ENCODE measurements at places on chromosomes 6 and 20.

DNA sequence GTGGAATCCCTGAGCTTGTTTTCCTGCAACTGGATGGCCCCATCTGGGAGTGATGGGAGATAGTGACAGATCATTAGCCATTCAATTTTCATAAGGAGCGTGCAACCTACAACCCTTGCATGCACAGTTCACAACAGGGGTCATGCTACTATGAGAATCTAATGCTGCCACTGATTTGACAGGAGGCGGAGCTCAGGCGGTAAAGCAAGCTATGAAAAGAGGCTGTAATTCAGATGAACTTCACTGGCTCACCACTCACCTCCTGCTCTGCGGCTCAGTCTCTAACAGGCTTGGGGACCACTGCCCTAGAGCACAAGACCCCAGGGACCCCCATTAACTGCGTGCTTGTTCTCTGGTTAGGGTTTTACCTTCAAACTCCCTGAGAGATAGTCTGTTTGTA, 12.4 kb upstream of the TREML4 start:
- no peak for DNase-seq

DNA sequence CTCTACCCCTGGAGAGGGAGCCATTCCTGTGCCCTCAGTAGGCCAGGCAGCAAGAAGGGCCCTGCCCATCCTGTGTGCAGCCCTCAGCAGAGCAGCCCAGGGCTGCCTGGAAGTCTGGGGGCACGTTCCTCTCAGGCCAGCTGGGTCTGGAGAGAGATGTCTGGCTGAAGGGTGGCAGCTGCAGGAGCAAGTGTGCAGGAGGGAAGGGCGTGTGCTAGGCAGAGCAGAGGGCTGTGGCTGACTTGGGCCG, 62.7 kb downstream of the NOL4L start:
- DNase-seq, result no peak

GRCh38 chr6:32167761-32168262, 3.4 kb downstream of the EGFL8 start:
- DNase-seq, result no peak

DNA sequence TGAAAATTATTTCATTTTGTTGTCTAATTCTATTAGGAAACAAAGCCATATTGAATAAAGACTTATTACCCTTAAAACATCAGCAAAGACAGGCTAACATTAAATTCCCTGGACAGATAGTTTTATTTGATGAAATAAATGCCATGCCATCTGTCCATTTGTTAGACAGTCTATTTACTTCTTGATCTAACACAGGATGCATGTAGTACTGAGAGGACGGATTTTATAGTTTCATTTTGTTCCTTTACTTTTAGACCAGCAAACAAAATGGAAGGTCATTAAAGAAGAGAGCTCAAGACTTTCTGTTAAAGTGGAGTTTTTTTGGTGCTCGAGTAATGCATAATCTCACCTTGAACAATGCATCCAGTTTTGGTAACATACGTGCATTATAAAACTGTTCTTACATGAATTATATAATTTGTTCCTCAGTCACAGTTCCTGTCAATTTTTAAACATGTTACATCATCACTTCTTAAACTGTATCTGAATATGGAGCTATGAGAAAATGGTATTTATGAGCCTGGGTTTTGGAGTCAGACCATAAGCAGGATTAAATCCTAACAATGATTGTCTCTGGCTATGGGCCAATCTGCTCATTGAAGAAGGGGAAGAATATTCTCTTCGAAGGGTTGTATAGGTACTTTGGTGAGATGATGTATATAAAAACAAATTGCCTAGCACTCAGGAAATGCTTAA, 46.0 kb downstream of the RFX6 start:
- no peak for DNase-seq

DNA sequence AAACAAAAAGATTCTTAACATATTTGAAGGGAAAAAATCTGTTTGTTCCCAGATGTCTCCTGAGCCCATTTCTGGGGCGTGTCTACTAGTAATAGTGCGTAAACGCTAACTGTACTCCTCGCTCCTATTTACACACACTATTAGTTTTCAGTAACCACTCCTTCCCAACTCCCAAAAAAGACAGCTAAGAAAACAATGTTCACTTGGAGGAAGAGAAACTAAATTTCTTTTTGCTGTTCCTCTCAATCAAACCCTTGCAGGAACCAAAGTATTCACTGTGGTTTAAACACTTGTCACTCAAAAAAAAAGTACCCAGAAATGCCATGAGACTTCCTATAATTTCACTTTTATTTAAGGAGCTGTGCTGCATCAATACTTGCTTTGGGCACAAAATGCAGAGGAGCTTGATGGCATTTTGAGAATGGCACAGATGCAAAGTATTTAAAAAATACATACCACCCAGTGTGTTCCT, 118.2 kb downstream of the BACH2 start:
- DNase-seq, result no peak

DNA sequence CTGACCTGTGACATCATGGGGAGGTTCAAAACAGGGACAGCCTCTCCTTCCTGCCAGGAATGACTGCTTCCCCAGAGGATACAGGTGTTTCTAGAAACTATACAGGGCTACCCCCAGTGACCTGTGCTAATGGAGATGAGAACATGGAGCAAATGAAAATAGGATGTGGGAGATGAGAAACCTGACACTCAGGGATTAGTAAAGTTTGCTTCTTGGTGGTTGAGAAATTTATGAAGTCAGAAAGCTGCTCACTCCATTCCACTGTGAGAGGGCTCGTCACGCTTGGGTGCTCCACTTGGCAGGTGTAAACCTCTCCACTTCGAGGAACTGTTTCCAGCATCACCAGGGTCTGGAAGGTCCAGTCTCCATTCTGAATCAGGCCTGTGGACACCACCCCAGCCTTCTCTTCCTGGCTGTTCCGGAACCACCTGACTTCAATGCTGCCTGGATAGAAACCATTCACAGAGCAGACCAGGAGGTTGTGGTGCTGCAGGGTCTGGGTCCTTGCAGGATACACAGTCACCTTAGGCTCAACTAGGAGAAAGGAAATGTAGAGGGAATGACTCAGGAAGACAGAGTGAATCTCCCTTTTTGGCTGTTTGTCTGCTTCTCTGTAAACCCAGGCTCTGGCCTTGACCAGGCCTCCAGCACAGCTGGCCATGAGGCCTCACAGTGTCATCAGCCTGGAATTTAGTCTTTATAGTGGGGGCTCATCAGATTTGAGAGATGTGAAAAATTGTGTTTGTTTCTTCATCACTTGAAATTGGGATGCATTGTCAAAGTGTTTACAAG, 10.8 kb downstream of the HLA-DRB5 start:
- DNase-seq, result no peak

DNA sequence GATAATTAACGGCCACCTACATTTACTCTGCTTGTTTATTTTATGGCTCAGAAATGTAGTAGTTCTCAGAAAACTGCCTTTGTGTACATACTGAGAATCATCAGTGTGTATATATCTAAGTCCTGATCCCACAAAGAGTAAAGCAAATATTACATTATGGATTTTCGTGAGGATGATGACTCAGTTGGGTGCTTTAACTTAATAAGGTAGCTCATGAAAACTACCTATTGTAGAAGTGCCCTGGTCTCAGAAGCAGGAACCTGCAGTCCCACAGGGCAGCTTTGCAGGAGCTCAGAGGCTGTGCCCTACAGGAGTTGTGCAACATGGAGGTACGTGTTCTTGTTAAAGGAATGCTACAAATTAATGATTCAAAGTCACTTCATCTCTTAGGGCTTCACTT, 108.2 kb downstream of the PLG start:
- DNase-seq, result no peak

- no peak for DNase-seq
These were observed 149.8 kb upstream of the PRND start for GRCh38 chr20:4571759-4572531.

- DNase-seq, result peak; percentile 12
These were observed 170.2 kb upstream of the MLN start for GRCh38 chr6:33974030-33974429.

- DNase-seq, result no peak
These were observed 765.9 kb downstream of the BCKDHB start for GRCh38 chr6:80872199-80872950.
